Glomerular endothelial cell (primary cell): ENCODE measurements at places on chromosomes 13 and 19. TPM values are rescaled to one million over a fixed set of nuclear protein-coding genes. Genes with fewer than 3 reads are reported as not detected.

NPAS1 gene
- total RNA-seq: 0.05 and 2.5 TPM in 2 replicates

TPTE2 gene
- not detected in 2 replicates for total RNA-seq

DNA sequence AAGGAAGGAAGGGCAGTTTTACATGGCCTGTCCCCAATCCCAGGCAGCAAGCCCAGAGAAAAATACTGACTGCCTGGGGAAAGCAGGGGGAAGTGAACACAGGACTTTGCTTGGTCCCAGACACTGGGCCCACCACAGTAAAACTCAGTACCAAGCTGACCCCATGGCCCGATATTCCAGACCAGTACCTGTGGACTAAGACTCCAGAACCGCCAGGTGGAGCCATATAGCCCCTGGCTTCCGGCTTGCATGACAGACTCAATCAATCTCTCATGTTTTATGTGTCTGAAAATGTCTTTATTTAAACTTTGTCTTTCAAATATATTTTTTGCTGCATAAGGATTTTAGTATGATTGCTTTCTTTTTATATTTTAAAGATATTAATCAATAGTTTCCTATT, 767.9 kb upstream of the SLITRK6 start:
- no peak for DNase-seq

- no peak for DNase-seq
Measured at GRCh38 chr13:94822356-94822755, 110.0 kb upstream of the SOX21 start.

- no peak for DNase-seq
Measured at GRCh38 chr19:23118400-23118799, 1.6 kb downstream of the ZNF730 start.

- DNase-seq: no peak
Measured at GRCh38 chr19:35013820-35014754, 14.0 kb downstream of the GRAMD1A start.

DNA sequence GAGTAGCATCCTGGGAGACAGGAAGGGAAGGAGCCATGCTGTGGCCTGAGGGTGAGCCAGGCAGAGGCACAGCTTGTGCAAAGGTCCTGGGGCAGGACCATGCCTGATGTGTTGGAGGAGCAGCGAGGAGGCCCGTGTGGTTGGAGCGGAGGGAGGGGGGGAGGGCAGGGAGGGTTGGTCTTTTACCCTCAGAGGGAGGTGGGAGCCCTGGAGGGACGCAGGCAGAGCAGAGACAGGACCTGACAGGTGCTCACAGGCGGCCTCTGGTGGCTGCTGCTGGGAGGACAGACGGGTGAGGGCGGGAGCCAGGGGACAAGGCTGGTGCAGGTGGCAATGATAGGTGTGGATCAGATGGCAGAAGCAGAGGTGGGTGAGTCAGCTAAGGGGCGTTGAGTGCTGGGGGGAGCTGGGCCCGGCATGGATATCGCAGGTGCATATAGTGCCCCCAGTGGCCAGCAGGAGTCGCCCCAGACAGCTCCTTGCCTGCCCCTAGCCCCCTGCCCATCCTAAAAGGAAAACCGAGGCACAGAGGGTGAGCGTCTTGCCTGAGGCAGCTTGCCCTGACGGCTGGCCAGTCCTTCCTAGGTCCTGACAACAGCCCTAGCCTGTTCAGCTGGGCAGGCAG, 9.8 kb upstream of the GNA15 start:
- DNase-seq: no peak

DNA sequence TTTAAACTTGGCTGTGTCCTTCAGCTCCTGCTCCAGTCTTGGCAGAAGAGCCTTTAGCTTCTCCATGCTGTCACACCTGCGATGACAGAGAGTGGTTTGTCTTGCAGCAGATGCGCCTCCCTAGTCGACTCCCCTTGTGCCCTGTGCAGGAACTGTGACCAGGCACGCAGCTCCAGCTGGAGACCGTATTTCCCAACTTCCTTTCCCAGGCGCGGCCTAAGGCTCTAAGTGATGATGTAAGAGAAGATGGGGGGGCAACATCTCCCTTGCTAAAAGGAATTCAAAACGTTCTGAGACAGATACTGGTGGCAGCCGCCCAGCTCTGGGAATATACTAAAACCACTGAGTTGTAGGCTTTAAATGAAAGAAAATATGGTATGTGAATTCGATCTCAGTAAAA, 16.3 kb downstream of the DCUN1D2 start:
- no peak for DNase-seq

GRCh38 chr19:35644206-35644986, 2.9 kb downstream of the ETV2 start:
- DNase-seq: no peak

DNA sequence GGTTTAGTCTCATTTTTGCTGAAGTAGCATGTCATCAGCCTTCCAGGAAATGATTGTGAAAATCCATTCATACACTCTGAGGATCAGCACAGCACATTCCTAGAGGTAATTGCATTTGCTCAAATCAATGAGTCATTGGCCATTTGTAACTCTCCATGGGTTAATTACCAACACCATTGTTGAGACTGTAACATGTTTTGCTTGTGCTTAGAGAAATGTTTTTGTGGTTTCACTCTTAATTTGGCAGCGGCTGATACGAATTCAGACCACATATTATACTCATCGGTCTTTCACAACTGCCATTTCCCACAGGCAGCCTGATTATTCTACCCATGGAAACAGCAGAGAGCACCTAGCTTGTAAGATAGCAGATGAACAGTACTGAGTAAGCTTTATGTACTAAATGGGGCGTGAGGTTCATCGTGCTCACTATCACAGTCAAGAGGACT, 110.3 kb downstream of the NHLRC3 start:
- DNase-seq: no peak
